Activated CD8-positive, alpha-beta memory T cell treated with anti-CD3 and anti-CD28 coated beads, Interleukin-2, amount 10 ng/mL, durations not matched to agents 7 days and 5 days (primary cell): ENCODE measurements at places on chromosomes 2 and 18. TPM values are rescaled to one million over a fixed set of nuclear protein-coding genes. Genes with fewer than 3 reads are reported as not detected.

CXCR1 gene
- 0.54 TPM for total RNA-seq

BCL11A gene
- total RNA-seq: not detected

MLPH gene
- not detected for total RNA-seq

CYP1B1 gene
- 4.2 TPM for total RNA-seq

GAREM2 gene
- total RNA-seq: 2.5 TPM

SATB2 gene
- not detected for total RNA-seq

CPO gene
- total RNA-seq: not detected

VAMP8 gene
- 99.6 TPM for total RNA-seq

NEU2 gene
- total RNA-seq: not detected

DCDC2C gene
- not detected for total RNA-seq

UNC80 gene
- total RNA-seq: not detected

DNA sequence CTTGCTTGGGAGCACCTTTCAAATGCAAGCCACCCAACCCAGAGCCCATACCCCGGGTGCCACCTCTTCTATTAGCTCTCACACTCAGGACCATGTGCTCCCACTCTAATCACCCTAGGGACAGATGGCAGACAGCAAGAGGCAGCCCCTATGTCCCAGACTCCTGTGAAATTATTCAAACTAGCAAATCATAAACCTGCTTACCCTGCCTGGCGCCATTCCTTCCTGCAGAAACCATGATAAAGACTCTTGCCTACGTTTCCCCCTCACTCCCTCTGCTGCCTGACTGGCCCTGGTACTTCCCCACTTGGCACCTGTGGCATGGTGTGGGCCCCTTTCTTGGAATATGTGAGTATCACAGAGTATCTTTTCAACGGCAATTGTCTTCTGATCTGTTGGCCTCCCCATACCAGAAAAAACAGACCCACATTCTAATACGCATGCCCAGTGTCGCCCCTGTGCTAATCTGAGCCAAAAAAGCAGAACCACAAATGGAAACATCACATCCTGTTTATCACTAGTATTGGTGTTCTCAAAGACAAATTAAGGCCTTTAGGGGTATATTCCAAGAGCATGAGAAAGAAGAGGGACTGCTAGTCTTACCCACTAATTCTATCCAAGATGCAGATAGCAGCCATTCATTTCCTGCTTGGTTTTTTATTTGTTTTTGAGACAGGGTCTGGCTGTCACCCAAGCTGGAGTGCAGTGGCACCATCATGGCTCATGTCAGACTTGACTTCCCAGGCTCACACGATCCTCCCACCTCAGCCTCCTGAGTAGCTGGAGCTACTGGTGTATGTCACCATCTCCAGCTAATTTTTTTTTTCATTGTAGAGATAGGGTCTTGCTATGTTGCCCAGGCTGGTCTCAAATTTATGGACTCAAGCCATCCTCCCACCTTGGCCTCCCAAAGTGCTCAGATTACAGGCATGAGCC lies 44.1 kb upstream of the TTC39C start:
- peaks cover 54% of the 10 kb centered on the region for H3K4me1 ChIP-seq
- peaks cover 10% of the 10 kb centered on the region for H3K27me3 ChIP-seq
- DNase-seq: peak; percentile 56
- H3K4me3 ChIP-seq: no peak overlapping the region
- peak overlapping the region; percentile 59 for H3K27ac ChIP-seq

DNA sequence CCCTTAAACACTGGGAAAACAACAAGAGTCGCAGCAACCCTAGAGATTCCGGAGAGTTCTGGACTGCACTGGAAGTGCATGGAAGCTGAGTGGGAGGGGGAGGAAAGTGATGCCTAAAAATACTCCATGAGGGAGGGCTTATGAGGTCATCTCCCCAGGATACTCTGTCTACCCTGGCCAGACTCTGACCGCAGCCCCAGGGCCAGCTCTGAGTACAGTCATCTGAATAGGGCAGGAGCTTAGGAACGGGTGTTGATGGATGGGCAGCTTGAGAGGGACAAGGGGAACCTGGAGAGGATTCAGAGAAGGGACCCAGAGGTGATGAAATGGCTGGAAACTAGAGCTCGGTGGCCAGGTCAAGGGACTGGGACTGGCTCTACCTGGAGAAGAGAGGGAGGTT lies 79.3 kb upstream of the IGFBP5 start:
- no peaks in the 10 kb centered on the region for H3K4me1 ChIP-seq
- no peak for DNase-seq
- H3K36me3 ChIP-seq: no peaks in the 10 kb centered on the region

GRCh38 chr2:175383286-175383685 lies 201.8 kb upstream of the ATP5MC3 start:
- H3K4me3 ChIP-seq: no peak overlapping the region
- peaks cover 6% of the 10 kb centered on the region for H3K36me3 ChIP-seq
- no peak for DNase-seq
- H3K27ac ChIP-seq: no peak overlapping the region
- no peaks in the 10 kb centered on the region for H3K4me1 ChIP-seq
- H3K27me3 ChIP-seq: peaks cover 11% of the 10 kb centered on the region

- H3K36me3 ChIP-seq: no peaks in the 10 kb centered on the region
- no peaks in the 10 kb centered on the region for H3K27me3 ChIP-seq
- peaks cover 4% of the 10 kb centered on the region for H3K4me1 ChIP-seq
- no peak overlapping the region for H3K27ac ChIP-seq
- no peak for DNase-seq
Observed at GRCh38 chr2:128214866-128215460, 103.7 kb downstream of the HS6ST1 start.

GRCh38 chr2:173187941-173188788 lies 112.5 kb downstream of the MAP3K20 start:
- no peak overlapping the region for H3K27ac ChIP-seq
- peaks cover 2% of the 10 kb centered on the region for H3K36me3 ChIP-seq
- H3K4me1 ChIP-seq: peaks cover 2% of the 10 kb centered on the region
- H3K4me3 ChIP-seq: no peak overlapping the region
- DNase-seq: no peak

- no peak for DNase-seq
- no peaks in the 10 kb centered on the region for H3K4me1 ChIP-seq
- peaks cover 42% of the 10 kb centered on the region for H3K36me3 ChIP-seq
- no peak overlapping the region for H3K4me3 ChIP-seq
- no peak overlapping the region for H3K27ac ChIP-seq
- H3K27me3 ChIP-seq: no peaks in the 10 kb centered on the region
Observed at GRCh38 chr18:9552616-9553015, 61.7 kb downstream of the PPP4R1 start.

GRCh38 chr2:61670591-61671501 lies 132.7 kb upstream of the XPO1 start:
- peaks cover 15% of the 10 kb centered on the region for H3K36me3 ChIP-seq
- peak overlapping the region; percentile 91 for H3K27ac ChIP-seq
- H3K27me3 ChIP-seq: no peaks in the 10 kb centered on the region

GRCh38 chr2:72057308-72057707 lies 90.4 kb downstream of the CYP26B1 start:
- no peak overlapping the region for H3K27ac ChIP-seq
- no peak for DNase-seq
- H3K4me3 ChIP-seq: no peak overlapping the region

GRCh38 chr2:135874777-135875365 lies 1.4 kb downstream of the MCM6 start:
- H3K4me1 ChIP-seq: peaks cover 54% of the 10 kb centered on the region
- H3K27me3 ChIP-seq: no peaks in the 10 kb centered on the region
- peak overlapping the region; percentile 81 for H3K4me3 ChIP-seq

DNA sequence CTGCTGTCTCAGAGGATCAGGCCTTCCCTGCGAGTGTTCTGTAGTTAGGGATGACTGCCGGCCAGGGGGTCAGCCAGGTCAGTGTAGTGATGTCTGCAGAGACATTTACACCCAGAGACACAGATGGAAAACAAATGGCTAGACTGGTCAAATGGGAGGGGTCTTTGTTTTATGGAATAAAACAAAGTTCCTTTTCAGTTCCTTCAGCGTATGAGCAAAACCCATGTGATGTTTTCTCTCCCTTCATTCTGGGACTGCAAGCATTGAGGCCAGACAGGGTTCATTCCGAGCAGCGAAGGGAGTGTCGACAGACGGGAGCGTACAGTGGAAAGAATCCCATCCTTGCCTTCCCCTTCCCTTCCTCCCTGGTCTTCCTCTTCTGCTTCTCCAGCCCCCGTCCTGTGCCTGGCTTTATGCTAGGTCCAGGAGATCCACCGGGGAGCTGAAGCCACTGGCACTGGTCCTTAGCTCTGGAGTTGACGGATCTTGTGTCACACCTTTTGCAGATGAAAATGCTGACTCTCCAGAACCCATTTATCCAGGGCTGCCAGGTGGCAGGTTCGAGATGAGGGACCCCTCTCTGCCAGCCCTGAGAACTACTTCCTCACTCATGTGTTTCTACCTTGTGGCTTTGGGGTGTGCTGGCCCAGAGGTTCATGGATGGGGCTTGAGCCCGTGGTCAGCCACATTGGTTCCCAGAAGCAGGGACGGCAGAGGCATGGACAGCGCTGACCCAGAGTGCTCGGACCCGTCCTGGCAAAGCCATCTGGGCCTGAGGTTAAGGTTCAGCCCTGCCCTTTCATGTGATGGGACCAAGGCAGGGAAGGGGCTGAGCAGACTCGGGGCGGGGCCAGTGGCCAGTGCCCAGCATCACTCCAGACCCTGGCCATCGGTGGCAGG lies 24.2 kb downstream of the ITGB1BP1 start:
- H3K27me3 ChIP-seq: no peaks in the 10 kb centered on the region
- no peaks in the 10 kb centered on the region for H3K36me3 ChIP-seq
- DNase-seq: no peak
- H3K27ac ChIP-seq: no peak overlapping the region

DNA sequence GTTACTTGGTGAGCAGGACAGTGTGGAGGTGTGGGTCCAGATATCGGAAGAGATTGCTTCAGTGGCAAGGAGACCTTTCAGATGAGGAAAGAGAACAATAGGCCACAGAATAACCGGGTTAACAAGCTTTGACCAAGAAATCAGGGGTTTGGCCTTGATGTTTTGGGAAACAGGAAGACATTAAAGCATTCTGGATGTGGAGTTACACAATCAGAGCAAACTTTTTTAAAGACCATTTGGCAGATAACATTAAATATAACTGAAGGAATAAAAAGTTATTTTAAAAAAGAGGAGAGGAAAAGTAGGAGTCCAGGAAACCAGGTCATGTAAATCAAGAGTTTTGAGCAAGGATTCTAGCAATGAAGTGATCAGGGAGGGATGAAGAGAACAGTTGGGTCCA lies 35.7 kb downstream of the TNFRSF11A start:
- DNase-seq: no peak
- H3K36me3 ChIP-seq: peaks cover 45% of the 10 kb centered on the region
- peaks cover 28% of the 10 kb centered on the region for H3K4me1 ChIP-seq

GRCh38 chr2:15116830-15117229 lies 444.3 kb downstream of the NBAS start:
- H3K4me3 ChIP-seq: no peak overlapping the region
- H3K36me3 ChIP-seq: peaks cover 3% of the 10 kb centered on the region
- no peak overlapping the region for H3K27ac ChIP-seq
- no peaks in the 10 kb centered on the region for H3K27me3 ChIP-seq
- DNase-seq: no peak
- H3K4me1 ChIP-seq: no peaks in the 10 kb centered on the region

DNA sequence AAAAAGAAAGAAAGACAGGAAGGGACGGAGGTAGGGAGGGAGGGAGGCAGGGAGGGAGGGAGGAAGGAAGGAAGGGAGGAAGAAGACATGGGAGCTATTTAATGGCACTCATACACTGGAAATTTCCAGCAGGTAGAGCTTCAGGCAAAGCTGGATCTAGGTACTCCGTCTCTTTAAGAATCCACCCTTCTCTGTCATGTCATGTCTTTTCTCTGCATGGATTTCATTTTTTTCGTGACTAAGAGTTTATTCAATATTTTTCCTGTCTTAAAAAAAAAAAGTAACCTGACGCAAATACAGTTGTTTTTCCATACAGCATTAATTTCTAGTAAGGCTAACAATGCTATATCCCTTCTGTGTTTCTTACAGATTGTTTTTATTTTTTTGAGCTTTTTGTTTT lies 56.3 kb upstream of the MCFD2 start:
- no peaks in the 10 kb centered on the region for H3K27me3 ChIP-seq
- H3K27ac ChIP-seq: no peak overlapping the region
- no peak overlapping the region for H3K4me3 ChIP-seq
- H3K4me1 ChIP-seq: peaks cover 7% of the 10 kb centered on the region
- H3K36me3 ChIP-seq: peaks cover 3% of the 10 kb centered on the region

DNA sequence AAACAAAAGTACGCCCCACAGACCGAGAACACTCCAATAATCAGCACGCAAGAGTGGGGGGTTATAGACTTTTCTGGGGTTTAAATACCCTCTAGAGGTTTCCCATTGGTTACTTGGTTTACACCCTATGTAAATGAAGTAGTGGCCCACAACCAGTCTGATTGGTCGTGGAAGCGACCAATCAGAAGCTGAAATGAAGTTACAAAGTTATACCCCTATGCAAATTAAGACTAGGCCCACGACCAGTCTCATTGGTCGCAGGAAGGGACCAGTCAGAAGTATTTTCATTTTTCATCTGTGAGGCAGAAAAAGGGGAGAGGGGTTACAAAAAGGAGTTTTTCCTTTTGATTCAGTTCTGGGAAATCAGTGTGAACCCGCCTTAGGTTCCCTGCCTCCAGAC lies 55.3 kb upstream of the YWHAQ start:
- H3K27me3 ChIP-seq: peaks cover 5% of the 10 kb centered on the region
- H3K36me3 ChIP-seq: no peaks in the 10 kb centered on the region
- no peak for DNase-seq
- H3K4me3 ChIP-seq: no peak overlapping the region

DNA sequence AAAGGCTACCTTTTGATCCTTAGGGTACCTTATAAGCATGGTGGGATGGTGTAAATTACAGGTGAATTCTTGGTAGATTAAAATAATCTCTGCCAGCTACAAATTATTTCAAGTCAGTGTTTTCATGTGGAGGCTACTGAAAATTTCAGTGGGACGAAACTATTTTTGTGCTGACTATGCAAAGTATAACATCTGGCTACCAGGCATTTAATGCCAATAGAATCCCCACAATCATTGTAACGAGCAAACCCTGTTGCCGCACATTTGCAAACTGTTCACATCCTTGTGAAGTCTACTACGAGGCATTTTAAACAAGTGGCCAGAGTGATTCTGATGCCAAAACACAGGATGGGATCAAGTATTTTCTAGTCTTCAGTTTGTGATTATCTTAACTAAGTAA lies 48.1 kb upstream of the SDC1 start:
- no peak for DNase-seq
- H3K4me3 ChIP-seq: no peak overlapping the region
- H3K27ac ChIP-seq: no peak overlapping the region
- peaks cover 29% of the 10 kb centered on the region for H3K36me3 ChIP-seq
- no peaks in the 10 kb centered on the region for H3K27me3 ChIP-seq

DNA sequence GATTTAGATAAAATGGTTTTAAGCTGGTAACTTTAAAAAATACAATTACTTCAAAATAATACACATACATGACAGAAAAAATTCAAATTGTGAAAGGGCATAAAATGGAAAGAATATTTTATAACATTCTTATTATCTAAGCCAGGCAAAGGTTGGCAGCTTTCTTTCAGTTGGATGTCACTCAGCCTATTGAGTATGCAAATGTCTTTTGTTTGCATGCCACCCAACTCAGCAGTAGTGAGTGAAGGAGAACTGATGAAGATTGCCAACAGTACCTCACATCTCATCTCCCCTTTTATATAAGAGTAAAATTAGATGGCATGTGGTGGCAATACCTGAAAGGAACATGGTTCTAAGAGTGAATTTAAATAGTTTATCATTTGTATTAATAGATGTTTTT lies 24.8 kb downstream of the BMPR2 start:
- DNase-seq: no peak
- no peaks in the 10 kb centered on the region for H3K36me3 ChIP-seq
- H3K4me3 ChIP-seq: no peak overlapping the region
- no peaks in the 10 kb centered on the region for H3K27me3 ChIP-seq

- peak overlapping the region; percentile 89 for H3K27ac ChIP-seq
- H3K36me3 ChIP-seq: peaks cover 26% of the 10 kb centered on the region
- peak overlapping the region; percentile 79 for H3K4me3 ChIP-seq
Observed at GRCh38 chr2:230947908-230948365, 22.9 kb upstream of the GPR55 start.

GRCh38 chr2:232333361-232334135 lies 45.0 kb upstream of the ALPP start:
- H3K27ac ChIP-seq: no peak overlapping the region
- no peak overlapping the region for H3K4me3 ChIP-seq
- H3K36me3 ChIP-seq: no peaks in the 10 kb centered on the region
- H3K27me3 ChIP-seq: no peaks in the 10 kb centered on the region
